Stimulated activated CD4-positive, alpha-beta T cell treated with anti-CD3 and anti-CD28 coated beads, Interleukin-12 subunit alpha, Interleukin-12 subunit beta, amount 100 ng/mL, for 48 hours (primary cell): ENCODE measurements at places on chromosomes 2 and 18.

GRCh38 chr2:179768765-179769164 lies 92.6 kb downstream of the ZNF385B start:
- no peak for DNase-seq

- DNase-seq, result no peak
Observed at GRCh38 chr2:224309176-224309575, 92.7 kb downstream of the FAM124B start.

GRCh38 chr2:143171817-143172216 lies 42.6 kb downstream of the ARHGAP15 start:
- DNase-seq, result no peak

GRCh38 chr2:186868344-186868743 lies 19.4 kb upstream of the ZSWIM2 start:
- DNase-seq, result no peak

GRCh38 chr2:241535871-241536655 lies 22.5 kb upstream of the BOK start:
- no peak for DNase-seq

GRCh38 chr2:234986390-234986789 lies 34.6 kb downstream of the SH3BP4 start:
- no peak for DNase-seq

GRCh38 chr2:240672701-240673190 lies 9.9 kb downstream of the AQP12B start:
- no peak for DNase-seq

GRCh38 chr2:111007757-111008688 lies 112.7 kb upstream of the BCL2L11 start:
- DNase-seq, result no peak

DNA sequence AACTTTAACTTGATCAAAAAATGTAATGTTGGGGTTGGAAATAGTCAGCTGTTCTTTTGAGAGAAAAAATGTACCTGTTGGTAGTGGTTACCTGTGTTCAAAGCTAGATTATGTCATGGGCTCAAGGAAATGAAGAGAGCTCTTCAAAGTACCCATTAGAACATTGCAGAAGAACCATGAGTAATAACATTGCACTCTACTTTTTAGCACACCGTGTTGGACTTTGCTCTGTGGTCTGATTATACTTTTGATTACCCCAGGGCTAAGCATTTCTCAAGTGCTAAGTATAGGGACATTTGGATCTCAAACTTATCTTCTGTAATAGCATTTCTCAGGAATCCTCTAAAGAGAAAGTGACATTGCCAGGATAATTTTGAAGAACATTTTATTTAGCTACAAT lies 1122.8 kb upstream of the CELF4 start:
- no peak for DNase-seq

GRCh38 chr2:216424274-216424673 lies 12.0 kb downstream of the SMARCAL1 start:
- no peak for DNase-seq

DNA sequence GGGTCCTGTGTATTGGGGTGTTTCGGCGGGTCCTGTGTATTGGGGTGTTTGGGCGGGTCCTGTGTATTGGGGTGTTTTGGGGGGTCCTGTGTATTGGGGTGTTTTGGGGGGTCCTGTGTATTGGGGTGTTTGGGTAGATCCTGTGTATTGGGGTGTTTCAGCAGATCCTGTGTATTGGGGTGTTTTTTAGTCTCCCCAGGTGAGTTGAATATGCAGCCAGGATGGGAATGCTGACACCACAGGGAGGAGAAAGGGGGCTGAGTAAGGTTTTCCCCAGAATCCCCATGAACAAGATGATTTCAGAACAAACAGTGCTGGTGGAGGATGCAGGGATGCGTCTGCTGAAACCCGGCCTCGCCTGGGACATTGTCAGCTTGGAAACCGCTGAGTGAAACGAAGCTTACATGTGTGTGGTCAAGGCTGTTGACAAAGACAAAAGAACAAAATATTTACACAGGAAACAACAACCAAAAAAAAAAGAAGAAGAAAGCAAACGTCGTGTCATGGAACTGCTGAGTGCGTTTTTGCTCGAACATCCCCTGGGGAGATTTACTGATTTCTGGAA lies 88.5 kb upstream of the ODC1 start:
- no peak for DNase-seq

DNA sequence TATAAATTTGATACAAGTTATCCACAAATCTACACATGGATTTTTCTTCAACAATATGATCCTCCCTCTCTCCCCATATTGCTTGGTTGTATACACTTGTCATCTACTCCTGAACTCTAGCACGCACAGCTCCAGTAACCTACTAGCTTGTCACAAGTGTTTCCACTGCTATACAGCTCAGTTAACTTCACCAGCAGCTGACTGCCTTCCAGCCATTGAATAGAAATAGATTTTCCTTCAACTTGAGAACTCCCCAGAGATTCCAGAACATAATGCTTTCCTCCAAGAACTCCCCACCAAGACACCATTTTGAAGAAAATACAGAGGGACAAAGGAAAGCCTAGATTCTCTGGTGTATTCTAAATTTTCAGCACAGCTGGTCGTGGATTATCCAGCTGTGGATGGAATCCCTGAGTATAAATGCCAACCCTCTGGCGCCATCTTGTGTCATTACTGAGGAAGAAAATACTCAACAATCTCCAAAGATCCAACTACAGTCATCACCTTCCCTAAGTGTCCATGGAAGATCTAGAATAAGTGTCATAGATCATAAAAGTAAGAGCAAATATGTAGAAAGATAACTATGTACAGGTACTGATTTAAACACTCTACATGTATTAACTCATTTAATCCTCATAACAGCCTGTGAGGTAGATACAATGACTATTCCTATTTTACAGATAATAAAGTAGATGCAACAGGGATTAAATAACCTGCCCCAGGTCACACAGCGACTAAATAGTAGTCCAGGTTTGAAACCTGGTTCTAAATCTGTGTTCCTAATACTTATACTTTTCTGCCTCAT lies 156.7 kb downstream of the ARHGAP28 start:
- DNase-seq, result no peak

DNA sequence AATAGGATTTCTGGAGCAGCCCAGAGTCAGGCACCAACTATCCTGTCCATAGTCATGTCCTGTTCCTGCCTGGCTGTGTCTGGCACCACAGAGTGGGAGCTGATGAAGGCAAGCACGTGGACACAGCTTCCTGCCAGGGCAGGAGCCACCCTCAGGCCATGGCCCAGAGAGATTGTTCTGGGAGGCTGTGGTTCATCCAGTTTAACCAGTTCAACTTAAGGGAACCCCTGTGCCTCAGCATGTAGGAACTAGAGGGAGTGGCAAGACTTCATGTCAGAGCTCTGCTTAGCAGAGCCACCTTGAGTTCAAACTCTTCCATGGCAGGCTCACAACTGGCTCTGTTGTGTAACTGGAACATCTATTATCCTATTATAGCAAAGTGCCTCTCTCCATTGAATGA lies 73.2 kb upstream of the NCKAP5 start:
- DNase-seq, result no peak

DNA sequence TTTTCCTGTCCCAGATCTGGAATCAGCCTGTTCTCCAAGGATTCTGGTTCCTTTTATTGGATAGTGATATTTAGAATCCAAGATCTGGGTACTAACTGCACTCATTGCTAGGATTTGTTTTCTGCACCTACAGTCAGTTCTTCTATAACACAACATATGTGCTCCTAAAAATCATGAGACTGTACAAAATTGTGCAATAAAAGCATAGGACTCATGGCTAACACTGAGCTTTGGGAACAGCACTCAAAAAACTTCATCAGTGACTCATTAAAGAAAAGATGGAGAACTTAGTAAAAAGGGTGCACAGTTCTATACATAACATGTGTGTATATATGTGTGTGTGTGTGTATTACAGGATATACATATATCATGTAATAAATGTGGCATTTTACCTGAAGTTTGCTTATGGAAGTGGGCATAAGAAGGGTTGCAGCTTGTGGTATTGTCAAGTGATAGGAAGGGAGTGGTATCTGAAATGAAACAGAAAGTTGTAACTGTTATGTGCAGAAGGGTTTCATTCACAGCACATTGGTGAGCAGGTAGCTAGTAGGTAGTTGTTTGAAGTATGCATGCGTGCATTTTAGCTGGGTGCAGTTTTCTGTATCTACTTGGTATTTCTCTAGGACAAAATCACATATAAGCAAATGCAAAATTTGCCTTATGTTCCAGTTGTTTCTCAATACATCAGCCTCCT lies 5.9 kb upstream of the SCYGR2 start:
- no peak for DNase-seq

GRCh38 chr2:133948610-133949290 lies 305.1 kb upstream of the MGAT5 start:
- no peak for DNase-seq

DNA sequence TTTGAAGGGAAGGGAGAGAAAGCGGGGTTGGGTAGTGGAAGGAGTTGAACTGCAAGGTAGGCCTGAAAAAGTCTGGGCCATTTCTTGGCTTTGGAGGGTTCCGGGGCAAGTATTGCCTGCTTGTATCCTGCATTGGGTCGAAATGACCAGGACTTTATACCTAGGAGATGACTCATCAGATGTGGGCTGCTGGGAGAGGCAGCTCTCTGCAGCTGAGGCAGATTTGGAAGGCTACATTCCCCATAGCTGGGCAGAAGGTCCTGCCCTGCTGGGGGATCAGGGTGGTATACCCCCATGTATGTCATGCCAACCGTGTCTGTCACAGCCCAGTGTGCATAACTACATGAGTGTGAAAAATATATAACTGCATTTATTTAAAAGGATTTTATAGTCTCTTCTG lies 171.8 kb upstream of the SPRED2 start:
- no peak for DNase-seq

GRCh38 chr2:66512626-66513025 lies 77.7 kb downstream of the MEIS1 start:
- no peak for DNase-seq

DNA sequence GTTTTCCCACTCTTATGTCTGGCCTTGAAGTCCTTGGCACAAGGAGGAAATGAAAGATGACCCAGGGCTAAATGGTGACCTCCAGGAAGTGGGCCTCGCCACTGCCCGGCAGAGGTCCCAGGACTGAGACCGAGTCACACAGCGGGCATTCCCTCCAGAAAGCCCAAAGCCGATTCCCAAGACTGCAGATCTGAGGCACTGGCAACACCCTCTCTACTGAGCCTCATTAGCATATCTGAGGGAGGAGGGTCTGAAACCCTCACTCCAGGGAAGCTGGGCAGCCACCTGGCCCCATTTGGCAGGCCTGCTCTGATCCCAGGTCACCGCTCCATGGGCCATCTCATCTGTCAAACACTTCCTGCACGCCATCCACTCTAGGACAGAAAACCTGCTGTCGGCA lies 29.1 kb downstream of the FAM178B start:
- no peak for DNase-seq

DNA sequence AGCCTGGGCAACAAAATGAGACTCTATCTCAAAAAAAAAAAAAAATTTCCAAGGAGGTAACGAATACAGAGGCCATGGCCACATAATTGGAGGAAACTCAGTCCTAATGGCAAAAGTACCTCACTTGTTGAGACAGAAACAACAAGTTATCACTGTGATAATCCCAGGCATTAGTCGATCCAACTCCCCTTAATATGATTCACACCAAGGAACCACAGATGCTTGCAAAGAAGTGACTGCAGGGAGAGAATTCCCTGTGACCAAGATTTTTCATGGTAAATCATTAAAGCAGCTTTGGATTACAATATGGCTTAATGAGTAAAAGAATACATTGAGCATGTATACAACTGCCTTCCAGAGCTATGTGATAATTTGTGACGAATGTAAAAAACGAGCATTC lies 80.4 kb upstream of the RNU4ATAC start:
- no peak for DNase-seq

GRCh38 chr2:84838434-84839145 lies 42.3 kb downstream of the TRABD2A start:
- no peak for DNase-seq

- no peak for DNase-seq
Observed at GRCh38 chr18:79785831-79786230, 11.9 kb upstream of the KCNG2 start.

- no peak for DNase-seq
Observed at GRCh38 chr2:83933749-83934148, 525.3 kb downstream of the SUCLG1 start.

- no peak for DNase-seq
Observed at GRCh38 chr18:76479351-76480238, 15.4 kb downstream of the ZNF516 start.

DNA sequence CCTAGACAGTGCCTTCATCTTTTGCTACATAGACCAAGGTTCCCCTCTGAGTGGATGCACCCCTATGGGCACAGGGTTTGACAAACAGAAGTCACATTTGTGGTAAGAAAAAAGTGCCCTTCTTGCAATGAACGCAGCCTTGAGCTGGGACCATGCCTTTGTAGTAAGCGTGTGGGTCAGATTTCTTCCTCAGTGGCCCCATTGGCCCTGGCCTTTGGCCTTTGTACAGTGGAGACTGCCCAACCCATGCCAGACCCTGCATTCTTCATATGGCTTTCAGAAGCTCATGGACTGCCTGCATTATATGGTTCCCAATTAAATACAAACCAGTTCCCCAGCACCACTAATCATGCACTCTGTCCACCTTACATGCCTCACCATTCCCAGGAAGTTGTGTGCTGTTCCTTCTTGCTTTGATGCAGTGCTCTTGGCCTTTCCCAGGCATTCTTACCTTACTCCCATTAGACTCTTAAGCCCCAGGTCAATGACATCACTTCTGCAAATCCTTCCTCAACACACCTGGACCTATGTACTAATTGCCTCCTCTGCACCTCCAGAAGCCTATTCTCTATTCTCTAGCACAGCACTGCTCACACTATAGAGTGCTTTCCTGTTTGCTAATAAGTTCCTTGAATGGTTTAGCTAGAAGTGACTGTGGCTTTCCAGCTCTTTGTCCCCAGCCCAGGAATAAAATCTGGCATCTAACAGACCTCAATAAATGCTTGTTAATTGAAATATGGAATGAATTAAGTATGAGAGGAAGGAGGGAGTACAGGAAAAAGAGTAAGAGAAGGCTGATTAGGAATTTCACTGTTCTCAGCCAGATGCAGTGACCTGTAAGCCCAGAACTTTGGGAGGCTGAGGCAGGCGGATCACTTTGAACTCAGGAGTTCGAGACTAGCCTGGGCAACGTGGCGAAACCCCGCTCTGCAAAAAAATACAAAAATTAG lies 60.2 kb downstream of the TMEM247 start:
- no peak for DNase-seq

DNA sequence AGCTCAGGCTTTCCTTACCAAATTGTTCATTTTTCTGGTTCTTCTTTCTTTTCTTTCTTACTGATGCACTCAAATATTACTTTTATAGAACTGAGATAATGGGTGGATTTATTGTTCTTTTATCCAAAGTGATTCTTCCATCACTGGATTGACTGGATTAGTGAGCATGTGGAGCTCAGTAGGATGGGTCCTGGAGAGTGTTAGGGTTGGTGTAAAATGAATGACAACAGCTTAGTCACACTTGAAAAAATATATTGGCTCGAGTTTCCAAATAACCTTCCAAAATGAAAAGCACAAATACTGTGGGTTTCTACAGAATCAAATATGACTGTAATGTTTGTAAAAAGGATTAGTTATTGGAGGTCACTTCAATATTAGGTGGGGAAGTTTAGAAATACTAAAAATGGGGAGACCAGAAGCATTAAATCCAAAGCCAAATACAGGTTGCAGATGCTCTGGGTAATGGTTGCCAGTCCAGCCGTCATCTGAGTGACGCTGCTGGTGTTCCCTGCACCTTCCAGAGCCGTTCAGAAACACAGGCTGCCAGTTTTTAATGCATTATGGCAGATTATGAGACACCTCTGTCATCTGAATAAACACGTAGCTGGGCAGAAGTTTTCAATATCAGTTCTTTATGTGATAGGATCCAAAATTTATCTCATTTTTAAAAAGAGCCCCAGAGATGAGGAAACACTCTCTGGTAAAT lies 294.8 kb upstream of the NRP2 start:
- no peak for DNase-seq

- DNase-seq, result no peak
Observed at GRCh38 chr2:234950730-234951663, 820 bp upstream of the SH3BP4 start.
